ENCODE measurements at places on chromosomes 1 and 21.

DNA sequence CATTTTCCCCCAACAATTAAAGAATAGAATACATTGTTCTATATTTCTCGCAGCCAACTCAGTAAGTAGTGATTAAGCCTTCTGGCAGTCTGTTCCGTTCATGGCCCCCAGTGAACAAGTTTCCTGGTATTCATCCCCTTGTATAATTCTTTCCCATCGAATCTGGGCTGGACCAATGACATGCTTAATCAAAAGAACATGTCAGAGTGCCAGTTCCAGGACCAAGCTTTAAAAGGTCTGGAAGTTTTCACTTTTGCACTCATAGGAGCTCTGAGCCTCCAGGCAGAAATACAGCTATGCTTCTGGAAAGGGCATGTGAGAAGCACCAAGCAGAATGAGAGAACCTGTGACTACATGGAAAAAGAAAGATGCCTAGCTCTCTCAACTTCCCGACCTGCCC lies 22.5 kb upstream of the DPYD start:
- no peak for DNase-seq

GRCh38 chr21:44436111-44436611 lies 19.1 kb upstream of the LRRC3 start:
- no peak for DNase-seq

DNA sequence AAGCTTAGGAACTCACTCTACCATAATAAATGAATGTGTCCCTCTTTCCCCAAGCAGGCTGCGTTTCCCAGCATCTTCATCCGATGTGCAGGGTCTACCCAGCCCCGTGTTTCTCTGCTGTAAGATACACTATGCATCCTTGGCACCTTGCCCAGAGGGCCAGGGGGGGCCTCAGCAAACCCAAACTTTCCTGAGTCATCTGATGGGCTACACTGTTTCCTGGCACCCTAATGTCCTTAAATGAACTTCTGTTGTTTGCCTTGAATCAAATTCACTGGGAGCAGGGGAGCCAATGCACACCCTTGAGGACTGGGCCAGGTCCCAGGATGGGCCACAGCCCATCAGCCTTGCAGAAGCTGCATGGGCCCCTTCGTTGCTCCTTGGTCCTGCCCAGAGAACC lies 145.5 kb downstream of the IGSF21 start:
- peak; percentile 84 for DNase-seq

DNA sequence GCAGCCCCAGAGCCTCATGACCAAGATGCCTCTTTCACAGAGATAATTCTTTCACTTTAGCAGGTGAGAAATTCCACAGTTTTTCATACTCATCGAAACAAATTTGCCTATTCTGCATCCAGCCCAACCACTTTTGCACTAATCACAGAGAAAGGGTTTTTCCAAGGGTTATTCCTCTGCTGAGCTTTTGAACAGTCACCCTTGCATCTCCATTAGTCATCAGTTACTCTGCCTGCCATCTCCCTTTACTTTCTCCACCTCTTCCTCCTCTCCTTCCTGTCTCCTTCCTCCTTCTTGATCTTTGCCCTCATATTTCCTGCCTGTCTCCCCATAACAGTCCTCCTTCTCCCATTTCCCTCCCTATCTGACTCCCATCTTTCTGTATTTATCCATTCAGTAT lies 43.9 kb downstream of the FH start:
- no peak for DNase-seq

GRCh38 chr1:184463680-184464079 lies 76.9 kb downstream of the C1orf21 start:
- DNase-seq: no peak

- DNase-seq: no peak
Observed at GRCh38 chr1:232162001-232162400, 467.9 kb downstream of the SIPA1L2 start.

DNA sequence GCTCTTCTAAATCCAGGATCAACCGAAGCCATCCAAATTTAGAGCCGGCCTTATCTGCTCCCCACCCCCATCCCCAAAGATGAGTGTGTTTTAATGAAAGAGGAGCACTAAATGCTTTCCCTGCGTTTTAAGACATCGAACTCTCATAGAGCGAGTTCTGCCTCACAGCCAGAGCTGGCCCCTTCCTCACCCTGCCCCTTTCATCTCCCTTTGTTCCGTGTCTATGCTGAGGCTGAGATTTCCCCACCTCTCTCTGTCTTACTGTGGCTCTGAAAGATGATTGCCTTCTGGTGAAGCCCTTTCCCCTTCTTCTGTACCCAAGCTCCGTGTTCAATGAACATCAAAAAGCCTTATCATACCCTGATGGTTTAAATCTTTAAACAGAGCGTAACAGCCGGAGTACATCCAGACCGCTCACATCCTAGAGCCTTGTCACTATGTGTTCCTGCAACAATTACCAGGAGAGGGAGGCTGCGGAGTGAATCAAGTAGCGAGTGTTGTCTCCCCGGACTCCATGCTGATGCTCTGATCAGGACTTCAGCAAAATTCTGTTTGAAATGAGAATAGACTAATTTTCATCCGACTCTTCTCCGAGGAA lies 110.1 kb downstream of the ZNF326 start:
- no peak for DNase-seq

- peak; percentile 21 for DNase-seq
Observed at GRCh38 chr1:174746024-174746808, 253.5 kb upstream of the CACYBP start.

DNA sequence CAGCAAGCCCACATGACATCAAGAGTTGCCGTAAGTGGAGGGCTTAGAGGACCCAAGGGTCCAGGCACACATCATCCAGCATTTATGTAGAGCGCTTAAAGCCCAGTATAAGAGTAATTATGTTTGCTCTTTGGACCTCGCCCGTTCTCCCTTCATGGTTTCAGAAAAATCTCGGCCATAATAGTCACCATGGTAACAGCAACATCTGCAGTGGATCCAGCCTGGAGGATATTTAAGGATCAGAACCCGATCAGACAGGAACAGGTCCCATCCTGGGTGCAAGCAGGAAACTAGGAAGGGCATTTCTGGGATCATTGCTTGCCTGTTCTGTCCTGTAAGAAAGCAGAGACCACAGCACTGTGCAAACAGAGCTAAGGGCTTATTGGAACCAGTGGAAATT lies 89.9 kb upstream of the KAZN start:
- DNase-seq: no peak

- no peak for DNase-seq
Observed at GRCh38 chr21:29763674-29764073, 176.1 kb downstream of the GRIK1 start.

DNA sequence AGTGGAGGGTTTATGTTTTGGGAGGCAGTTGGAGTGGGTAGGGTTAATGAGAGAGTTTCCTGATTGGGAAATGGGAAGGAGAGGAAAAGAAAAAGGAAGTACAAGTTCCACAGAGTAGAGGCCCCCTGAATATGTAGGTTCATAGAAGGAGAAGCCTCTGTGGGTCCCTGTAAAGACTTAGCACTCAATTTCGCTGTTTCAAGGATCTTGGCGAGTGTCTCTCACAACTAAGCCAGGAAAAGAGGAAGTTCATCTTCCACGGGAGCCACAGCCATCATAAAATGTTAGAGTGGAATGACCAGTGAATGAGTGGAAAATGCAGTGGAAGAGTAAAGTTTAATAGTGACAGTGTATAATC lies 17.4 kb upstream of the DPYD start:
- no peak for DNase-seq

GRCh38 chr1:117633423-117633822 lies 27.6 kb downstream of the TENT5C start:
- no peak for DNase-seq

DNA sequence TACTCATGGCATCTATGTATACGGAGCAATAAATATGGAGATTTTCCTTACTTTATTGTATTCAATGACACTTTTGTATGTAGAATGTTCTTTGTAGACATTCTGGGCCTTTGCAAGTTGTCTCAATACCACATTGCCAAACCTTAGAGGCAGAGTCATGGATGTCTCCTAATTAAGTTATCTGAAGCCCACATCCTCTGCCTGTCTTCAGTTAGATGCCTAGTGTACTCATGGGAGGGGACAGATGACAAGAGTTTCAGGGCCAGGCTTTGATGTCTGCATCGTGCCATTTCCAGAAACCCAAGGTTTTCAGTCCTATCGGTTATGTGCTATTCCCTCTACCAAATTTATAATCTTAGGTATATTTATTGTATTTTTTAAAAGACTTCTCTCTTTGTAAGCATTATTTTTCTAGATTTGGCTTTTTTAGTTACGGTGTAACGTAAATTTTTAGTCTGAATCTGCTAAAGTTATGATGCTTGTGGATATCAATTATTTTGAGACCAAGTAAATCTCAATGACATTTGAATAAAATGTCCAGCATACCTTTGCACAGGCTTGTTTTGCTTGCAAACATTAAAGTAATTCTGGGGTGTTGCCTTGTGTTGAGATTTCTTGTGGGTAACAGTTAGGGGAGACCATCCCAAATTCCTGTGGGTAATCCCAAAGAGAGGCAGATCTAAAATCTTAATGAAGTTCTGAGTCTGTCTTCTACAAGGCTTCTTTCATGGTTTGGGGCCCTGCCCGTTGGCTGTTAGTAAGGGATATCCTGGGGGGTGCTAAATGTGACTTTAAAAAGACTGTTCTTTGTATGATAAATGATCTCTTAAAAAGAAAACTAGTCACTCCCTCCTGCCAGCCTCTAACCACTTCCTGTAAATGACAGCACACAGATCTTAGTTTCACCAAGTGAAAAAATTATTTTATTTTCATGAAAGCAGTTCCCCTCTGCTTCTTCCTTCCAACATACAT lies 8.0 kb upstream of the MACF1 start:
- DNase-seq: no peak

DNA sequence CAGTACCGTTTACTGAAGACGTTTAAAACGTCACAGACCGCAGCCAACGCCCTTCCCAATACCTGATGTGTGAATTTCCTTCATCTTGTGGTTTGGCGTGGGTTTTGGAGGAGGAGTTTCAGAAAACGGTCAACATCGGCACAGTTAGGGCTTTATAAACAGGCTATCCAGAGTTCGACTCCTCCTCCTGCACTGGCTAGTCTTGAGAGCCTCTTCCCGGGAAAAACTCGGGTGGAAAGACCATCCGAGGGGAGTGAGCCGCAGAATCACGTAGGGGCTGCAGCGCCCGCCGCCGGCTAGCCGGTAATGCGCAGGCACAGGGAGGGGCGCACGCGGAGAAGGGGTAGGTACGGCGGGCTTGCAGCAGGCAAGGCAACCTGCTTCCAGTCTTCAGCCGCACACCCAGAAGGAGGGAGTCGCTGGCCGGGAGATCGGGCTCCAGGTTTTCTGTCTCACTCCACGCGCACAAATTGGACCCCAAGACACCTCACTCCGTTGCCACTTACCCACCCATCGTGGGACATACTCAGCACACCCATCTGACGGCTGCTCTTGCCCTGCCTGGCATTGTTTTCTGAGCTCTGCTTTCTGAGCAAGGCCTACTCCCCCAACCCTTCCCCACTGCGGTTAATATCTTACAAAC lies 25.4 kb downstream of the SLC19A2 start:
- DNase-seq: no peak

GRCh38 chr1:184388319-184388889 lies 1.6 kb downstream of the C1orf21 start:
- DNase-seq: peak; percentile 54

- no peak for DNase-seq
Observed at GRCh38 chr1:66273656-66274055, 260.3 kb upstream of the SGIP1 start.

DNA sequence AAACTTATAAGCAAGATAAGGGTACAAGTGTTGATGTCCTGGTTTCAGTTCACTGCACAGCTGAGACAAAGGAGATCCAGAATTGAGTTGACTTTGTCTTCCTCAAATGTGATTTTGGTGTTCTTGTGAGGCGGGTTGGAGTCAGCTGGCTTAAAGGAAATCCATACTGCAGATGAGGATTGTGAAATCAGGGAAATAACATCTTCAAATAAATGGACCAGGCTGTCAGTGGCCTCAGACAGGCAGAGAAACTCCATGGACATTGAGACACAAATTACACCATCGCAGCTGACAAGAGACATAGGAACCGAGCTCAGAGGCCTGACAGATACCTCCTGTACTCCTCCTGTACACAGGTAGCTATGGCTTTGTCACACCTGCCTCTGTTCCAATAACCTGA lies 27.0 kb upstream of the REG4 start:
- no peak for DNase-seq

GRCh38 chr1:41482001-41482765 lies 2.3 kb downstream of the EDN2 start:
- DNase-seq: peak; percentile 92

GRCh38 chr1:17206196-17206595 lies 1.3 kb downstream of the PADI1 start:
- DNase-seq: no peak

- DNase-seq: no peak
Observed at GRCh38 chr1:191634801-191635508, 523.3 kb upstream of the RGS18 start.

- no peak for DNase-seq
Observed at GRCh38 chr1:56334047-56334446, 245.3 kb downstream of the PLPP3 start.

GRCh38 chr1:156495401-156496140 lies 5.0 kb downstream of the MEF2D start:
- no peak for DNase-seq

GRCh38 chr1:224411766-224412165 lies 22.8 kb downstream of the WDR26 start:
- DNase-seq: no peak

DNA sequence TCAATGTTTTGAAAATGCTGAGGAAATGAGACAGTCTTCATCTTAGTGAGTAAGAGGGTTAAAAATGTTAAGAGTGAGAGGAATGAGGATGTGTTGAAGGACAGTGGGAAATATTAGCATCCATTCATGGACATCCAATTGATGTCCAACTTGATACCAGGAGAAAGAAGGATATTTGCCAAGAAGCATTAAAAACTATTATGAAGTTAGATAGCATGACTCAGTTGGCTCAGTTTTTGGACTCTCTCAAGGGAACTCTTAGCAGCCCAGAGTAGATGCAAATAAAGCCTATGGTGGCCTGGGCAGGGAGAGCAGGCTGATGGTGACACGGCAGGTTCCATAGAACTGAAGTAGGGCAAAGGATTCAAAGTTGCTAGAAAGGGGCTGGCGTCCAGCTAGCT lies 171.0 kb downstream of the ZZZ3 start:
- DNase-seq: no peak

DNA sequence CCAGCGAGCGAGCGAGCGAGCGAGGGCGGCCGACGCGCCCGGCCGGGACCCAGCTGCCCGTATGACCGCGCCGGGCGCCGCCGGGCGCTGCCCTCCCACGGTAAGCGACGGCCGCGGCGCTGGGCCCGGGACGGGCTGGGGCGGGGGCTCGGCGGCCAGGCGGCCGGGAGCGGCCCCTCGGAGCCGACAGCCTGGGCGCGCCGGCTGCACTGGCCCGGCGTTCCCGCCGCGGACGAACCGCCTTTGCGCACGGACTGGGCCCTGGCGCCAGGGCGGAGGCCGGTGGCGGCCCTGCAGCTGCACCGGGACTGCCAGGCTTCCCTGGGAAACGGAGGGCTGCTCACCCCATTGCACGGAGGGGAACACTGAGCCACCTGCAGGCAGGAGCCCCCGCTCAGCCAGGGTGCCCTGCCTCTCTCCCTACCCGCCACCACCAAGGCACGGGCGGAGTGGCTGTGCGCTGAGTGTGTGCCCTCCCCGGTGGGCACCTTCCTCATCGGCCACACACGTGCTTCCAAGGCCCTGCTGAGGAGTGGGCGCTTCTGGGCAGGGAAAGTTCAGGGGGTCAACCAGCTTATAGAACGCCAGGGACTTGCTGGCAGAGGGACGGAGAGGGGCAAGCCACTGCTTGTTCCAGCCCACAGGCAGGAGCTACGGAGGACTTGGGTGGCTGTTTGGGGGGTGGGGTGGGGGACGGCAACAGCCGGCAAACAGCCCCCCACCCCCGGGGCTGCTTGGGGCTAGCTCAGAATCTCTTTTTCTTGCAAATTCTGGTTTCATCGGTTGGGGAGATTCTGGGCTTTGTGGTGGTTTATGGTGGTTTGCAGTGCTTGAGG lies 532 bp downstream of the CSF1 start:
- no peak for DNase-seq

GRCh38 chr21:16537501-16537900 lies 807.7 kb downstream of the USP25 start:
- DNase-seq: no peak

Data from NCI-H2171 treated with DMSO at 0.1 percent for 48 hours (cell line).